ENCODE measurements at places on chromosomes 6 and 20.

- DNase-seq: peak; percentile 52
Observed at GRCh38 chr20:44460795-44461141, 14.9 kb upstream of the TTPAL start.

- DNase-seq: no peak
Observed at GRCh38 chr6:106167096-106167814, 81.1 kb downstream of the PRDM1 start.

GRCh38 chr6:25330796-25331685 is 51.9 kb downstream of the CARMIL1 start:
- DNase-seq: peak; percentile 39

DNA sequence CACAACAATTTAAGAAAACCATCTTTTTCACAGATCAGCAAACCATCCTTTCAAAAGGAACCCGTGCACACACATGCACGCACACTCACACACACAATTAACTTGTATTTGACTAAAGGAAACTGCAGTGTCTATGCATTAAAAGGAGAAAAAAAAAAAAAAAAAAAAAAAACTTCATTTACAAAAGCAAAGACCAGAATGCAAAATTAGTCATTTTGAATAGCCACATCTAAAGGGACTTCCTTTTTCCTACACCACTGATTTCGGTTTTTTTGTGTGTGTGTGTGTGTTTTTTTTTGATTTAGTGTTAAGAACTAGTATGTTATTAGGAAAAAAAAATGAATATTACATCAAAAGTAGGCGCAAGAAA is 6.3 kb downstream of the ZMYND8 start:
- DNase-seq: no peak

- no peak for DNase-seq
Observed at GRCh38 chr6:31624070-31624469, 3.6 kb downstream of the PRRC2A start.

- peak; percentile 16 for DNase-seq
Observed at GRCh38 chr20:38658879-38659596, 57.4 kb downstream of the ARHGAP40 start.

DNA sequence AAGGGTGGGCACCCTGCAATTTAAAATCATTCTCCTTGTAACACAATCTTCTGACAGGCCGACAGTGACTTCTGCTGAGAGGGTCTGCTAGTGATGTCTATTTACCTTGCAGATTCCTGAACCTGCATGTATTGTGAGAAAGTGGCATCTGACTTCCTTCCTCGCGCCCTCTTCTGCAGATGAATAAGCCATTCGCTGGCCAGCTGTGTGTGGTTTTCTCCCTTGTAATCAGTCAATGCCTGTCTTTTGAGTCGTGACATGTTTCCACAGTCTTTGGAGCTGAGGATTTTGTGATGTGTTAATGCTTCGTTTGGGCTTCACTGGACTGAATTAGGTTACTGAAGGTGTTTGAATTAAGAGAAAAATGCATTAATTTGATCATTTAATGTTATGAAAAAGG is 125.3 kb downstream of the GRM1 start:
- no peak for DNase-seq

DNA sequence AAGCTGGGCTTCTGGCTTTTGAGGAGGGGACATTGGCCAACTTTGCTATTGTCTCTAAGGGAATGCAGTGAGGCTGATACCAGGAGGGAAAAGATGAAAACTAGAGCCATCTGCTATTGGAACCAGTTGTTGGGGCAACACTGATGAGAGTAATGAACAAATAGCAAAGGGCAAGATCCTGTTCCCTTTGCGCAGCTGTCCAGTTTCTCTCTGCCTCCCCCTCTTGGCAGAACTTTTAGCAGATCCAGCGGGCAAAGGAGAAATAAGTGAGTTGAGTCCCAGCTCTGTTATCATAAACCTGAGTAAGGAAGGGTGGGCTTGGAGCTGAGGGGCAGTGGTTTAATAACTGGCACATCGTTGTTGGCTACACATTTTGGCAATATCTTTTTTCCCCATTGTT is 126.8 kb downstream of the AKAP7 start:
- DNase-seq: no peak

GRCh38 chr6:38495922-38496635 is 143.7 kb downstream of the BTBD9 start:
- DNase-seq: no peak

- DNase-seq: no peak
Observed at GRCh38 chr20:40494248-40494647, 194.8 kb downstream of the MAFB start.

DNA sequence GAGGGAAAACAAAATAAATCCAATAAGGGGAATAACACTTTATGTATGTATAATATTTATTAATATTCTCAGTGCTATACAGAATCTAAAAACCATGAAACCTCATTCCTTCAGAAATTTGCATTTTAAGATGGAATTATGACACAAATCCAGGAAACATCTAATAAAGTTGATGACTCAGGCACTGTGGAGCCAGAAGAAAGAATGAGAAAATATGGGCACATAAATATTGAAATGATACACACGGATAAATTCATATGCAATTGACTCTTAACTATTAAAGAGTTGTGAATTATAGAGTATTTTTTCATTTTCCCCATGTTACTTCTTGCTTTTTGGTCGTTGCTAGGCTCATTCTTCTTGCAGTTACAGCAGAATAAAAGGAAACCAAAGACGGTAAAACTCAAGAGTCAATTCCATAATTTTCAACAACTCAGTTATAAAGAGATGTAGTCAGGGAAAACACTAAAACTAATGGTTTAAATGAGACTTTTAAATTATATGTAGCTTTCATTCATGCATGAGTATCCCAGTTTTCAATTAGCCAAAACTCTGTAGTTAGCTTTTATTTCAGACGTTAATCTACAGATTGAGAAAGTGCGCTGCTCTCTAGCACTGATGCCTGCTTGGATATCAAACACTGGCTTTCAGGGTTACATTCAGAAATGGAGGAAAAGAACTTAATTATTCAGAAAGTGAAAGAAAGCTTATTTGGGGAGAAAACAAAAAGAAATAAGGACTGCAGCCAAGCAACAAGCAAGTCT is 95.4 kb downstream of the ADGRB3 start:
- no peak for DNase-seq

DNA sequence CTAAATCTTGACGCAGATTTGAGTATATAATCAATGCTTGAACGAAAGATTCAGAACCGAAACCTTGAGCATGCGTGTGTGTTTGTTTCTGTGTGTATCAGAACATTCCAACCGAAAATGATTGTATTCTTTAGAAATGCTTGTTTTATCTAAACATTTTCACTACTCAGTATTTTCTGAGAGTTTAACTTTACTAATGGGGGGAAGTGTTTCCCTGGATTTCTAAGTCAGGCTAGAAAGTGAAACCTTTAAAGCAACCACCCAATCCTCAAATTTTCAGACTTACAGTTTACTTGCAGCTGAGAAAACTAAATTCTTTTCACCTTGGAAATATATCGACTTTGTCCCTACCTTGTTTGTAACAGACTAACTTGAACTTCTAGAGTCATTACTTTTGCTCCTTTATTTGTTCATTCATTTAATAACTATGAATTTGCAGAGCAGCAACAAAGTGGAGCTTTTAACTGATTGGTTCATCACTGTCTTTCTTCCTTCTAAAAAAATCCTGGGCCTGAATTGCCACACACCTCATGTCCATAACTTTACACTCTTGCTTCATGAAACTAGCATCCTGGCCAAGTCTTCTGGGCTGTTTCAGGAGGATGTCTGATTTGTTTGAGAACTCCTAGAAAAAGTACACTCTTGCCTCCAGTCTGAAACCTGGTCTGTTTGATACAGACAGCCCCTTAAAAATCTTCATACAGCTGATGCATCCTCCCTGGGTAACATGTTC is 77.8 kb upstream of the XRN2 start:
- peak; percentile 33 for DNase-seq

DNA sequence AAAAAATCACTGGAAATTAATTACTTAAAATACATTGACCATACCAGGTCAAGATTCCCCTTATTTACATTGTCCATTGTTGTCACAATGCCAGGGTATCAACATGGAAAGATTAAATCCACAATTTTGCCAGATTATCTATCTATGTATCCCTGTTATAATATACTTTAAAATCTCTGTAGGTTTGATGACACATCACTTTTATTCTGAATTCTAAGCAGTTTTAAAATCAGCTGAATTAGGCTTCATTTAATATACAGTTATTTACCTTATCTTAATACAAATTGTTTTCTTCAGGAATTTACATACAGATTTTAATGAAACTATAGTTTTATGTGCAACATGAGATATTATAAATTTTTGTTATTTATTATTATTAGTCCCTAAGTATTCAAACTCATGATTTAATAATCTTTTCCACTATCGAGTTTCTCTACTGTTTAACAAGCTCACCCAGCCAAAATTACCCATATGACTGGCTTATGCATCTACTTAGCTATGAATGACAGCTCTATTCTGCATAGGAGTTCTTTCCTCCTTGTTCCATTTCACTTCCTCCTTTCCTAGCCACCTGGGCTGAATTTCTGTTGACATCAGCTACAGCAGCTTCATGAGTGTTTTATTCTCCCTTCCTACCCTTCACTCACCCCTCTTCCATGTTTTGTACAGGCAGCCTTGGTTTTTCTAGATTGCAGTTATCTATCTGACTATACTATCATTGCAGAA is 654.2 kb upstream of the MAP3K7 start:
- no peak for DNase-seq

DNA sequence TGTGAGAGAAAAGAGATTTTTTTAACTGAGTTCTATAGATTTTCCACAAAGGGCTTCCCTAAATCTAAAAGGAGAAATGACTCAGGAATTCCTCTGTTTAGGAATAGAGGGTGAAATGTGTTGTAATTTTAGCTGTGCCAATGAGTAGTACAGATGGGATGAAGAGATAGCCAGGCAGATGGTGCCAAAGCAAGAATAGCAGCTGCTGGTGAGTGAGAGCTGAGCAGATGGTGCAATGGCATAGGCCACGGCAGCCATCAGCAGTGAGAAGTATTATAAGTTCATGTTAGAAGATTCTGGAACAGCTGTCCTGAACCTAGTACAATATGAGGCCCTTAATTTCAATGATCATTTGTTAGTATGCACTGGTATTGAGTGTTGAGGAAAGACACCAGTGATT is 40.2 kb upstream of the CRISP1 start:
- no peak for DNase-seq

DNA sequence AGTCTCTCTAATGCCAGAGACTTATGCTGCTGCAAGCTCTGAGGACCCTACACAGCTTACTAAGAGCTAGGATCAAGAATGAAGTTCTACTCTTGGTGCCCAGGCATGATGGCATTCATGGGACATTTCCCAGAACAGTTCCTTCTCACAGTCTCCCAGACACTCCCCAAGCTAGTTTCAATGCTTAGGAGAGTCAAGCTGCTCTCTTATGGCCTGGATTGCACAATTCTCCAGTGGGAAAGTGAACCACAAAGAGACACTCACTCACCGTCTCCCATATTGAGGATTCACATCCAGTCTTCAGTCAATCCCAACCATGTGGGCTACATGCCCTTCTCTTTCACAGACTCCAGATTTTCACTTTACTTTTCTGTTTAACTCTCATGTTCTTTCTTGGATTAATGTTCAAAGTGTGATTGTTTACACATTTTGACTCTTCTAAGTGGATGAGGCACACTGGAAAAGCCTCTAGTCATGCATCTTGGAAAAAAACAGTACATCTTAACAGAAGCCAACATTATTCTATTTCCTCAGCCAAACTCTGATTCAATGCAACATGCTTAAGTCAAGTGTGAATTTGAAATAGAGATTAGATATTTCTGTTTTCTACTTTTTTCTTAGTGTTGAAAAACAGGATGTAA is 447.8 kb upstream of the BTBD3 start:
- DNase-seq: no peak

DNA sequence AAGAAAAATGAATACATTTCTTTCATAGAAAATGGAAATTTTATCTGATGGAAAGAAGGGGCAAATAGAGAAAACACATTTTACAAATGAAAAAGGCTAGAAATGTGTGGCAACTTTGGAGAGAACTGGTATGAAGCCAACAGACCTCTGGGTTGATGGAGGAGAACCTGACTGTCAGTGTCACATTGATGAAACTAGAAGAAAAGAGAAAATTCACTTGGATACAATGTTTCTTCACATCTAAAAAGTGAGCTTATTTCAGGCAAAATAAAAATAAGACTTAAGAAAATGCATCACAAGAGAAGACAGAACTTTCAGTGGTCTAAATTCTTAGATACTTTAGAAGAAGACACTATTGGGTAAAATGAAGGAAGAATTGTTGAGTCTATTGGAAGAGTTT is at the start of gene OR12D2:
OR12D2 (plus strand) TSS at position 301 of the 400 bp plus-strand sequence. CDS start 1,069 bp downstream, outside the sequence.
- DNase-seq: no peak

- DNase-seq: peak; percentile 17
Observed at GRCh38 chr6:141077355-141078333, 1055.1 kb upstream of the GJE1 start.

GRCh38 chr20:6582449-6582848 is 185.0 kb upstream of the BMP2 start:
- DNase-seq: no peak

- DNase-seq: no peak
Observed at GRCh38 chr6:124076336-124077048, 272.8 kb downstream of the NKAIN2 start.

- no peak for DNase-seq
Observed at GRCh38 chr6:154614641-154615040, 104.2 kb upstream of the CNKSR3 start.

DNA sequence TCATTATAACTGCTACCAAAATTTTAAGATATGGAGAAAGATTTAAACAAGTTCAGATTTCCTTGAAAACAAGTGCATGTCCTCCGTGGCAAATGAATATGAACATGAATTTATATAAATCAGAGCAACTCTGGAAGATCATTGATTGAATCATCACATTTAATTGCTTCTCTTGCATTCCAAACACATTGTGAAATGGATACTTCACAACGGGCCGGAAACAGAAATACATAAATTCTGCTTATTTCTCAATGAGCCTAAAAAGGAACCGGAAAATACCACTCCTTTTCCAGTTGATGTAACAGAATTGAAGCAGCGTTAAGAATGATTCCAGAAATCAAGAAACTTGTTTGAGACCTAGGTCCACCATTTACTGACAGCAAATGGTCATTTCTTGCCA is 134.6 kb upstream of the BTN3A2 start:
- DNase-seq: peak; percentile 87

DNA sequence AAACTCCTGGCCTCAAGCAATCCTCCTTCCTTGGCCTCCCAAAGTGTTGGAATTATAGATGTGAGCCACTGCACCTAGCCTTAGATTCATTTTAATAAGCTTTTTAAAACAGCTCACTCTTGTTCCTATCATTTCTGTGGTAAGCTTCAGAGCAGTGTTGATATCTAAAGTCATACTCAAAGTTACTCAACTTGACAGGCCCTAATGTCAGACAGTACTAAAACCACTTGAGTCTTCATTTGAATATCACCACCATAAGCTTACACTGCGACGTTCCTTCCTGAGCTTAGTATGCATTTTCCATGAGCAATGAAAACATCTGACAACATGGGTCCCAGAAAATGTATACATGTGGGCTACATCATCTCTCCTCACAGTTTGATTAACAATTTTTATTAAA is 6.0 kb downstream of the FUCA2 start:
- DNase-seq: no peak

GRCh38 chr6:11828262-11828870 is 49.8 kb upstream of the ADTRP start:
- no peak for DNase-seq

- no peak for DNase-seq
Observed at GRCh38 chr6:34562350-34562749, 6.2 kb upstream of the SPDEF start.

- no peak for DNase-seq
Observed at GRCh38 chr6:79034865-79035264, 43.2 kb downstream of the PHIP start.
